ENCODE measurements at places on chromosomes 3 and 15. TPM values are rescaled to one million over a fixed set of nuclear protein-coding genes. Genes with fewer than 3 reads are reported as not detected.

DNA sequence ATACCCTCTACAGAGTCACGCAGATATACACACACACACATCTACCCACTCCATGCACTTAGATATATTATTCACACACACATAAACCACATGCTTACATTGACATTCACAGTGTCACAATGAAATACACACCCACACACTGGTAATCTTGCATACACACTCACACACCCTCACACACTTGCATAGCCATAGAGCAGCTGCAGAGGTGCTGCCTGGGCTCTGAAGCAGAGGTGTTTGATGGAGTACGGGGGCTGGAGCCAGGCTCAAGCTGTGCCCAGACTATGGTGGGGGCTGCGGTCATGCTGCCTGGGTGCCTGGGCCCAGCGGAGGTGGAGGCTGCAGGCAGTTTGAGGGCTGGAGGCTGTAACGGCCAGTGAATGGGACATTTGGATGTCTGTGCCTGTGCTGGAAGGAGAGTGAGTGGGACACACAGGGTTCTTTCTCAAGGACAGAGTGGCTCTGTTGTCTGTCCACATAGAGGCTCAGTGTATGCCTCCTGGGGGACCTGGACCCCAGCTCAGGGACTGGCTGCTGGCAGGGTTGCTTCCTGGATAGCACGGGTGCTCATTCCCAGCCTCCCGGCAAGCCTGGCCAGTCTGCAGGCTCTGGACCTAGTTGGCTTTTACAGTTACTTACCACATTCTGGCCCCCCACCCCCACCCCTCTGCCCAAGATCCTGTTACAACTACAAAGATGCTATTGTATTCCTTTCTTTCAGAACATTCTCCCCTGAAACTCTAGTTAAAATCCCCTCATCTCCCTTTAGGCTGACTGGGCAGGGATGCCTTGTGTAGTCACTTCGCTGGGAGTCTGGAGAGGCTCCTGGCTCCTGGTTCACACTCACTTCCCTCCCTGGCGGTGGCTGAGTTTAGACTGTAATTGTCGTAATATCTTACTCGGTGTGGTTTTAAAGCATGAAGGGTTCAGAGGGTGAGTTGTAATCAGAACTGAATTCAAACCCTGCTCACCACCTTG, 12.5 kb downstream of the GASK1A start:
- DNase-seq, result no peak
- H3K27me3 ChIP-seq, result no peaks in the 10 kb centered on the region
- H3K36me3 ChIP-seq, result no peaks in the 10 kb centered on the region
- no peak overlapping the region for H3K27ac ChIP-seq
- H3K4me1 ChIP-seq, result no peaks in the 10 kb centered on the region

DNA sequence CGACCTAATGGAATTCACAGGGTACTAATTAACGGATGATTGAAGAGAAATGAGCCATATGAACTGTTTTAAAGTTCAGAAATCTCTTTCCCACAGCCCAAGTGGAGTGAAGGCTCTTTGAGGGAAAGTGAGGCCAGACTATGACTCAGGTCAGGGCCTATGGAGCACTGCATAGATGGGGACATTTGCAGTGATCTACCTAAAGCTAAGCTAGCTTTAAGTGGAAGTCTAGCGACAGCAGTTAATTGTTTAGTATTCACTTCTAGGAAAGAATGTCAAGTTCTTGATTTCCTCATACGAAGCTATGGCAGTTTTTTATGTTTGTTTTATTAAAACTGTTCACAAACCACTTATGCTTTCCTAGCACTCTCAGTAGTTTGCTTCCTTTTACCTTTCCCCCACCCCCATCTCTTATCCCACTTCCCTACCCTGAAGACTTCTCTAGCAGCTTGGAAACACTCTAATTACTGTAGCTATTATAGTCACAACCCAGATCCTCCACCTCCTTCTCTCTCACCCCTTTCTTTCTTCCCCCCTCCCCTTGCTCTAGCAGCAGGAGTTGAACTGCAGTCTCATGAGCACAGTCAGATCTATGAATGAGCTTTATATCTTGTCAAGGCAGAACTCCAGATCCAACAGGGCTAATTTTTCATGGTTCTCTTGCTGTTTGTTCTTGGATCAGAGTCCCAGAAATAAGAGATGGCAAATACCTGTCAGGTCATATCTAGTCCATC, 6.2 kb downstream of the ZNF609 start:
- H3K4me3 ChIP-seq, result no peak overlapping the region
- H3K27me3 ChIP-seq, result no peaks in the 10 kb centered on the region

DNA sequence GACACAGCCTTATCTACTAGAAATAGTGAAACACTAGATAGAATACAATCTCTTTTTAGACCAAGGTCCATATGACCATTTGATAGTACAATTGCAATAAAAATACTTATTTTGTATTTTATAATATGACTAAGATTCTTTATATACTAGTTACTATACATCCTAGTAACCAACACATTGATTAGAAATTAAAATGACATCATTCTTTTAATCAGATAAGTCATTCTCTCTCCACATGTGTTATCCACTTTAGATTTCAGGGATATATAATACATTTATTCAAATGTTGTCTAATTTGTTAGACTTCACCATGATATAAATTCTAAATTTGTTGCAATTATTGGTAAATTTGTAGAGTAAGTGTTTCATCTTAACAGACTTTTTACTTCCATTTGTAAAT, 276.2 kb upstream of the DPH6 start:
- DNase-seq, result no peak
- no peaks in the 10 kb centered on the region for H3K36me3 ChIP-seq
- H3K27me3 ChIP-seq, result no peaks in the 10 kb centered on the region
- H3K4me3 ChIP-seq, result no peak overlapping the region
- H3K4me1 ChIP-seq, result no peaks in the 10 kb centered on the region

DNA sequence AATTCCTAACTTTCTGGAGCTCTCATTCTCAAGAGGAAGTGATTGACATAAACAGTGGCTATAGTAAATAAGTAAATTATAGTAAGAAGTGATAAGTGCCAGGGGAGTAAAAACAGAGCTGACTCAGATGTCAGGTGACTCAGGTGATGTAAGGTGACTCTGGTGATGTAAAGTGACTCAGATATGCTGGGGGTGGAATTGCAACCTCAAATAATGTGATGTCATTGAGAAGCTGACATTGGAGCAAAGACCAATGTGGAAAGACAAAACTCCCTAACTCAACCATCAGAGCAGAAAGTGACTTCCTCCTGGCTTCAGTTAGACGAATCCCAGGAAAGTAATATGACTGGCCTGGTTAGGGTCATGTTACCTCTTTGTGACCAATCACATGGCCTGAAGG, 144.2 kb upstream of the SNTN start:
- no peaks in the 10 kb centered on the region for H3K36me3 ChIP-seq
- no peak overlapping the region for H3K4me3 ChIP-seq
- no peak for DNase-seq
- no peak overlapping the region for H3K27ac ChIP-seq
- no peaks in the 10 kb centered on the region for H3K4me1 ChIP-seq

DNA sequence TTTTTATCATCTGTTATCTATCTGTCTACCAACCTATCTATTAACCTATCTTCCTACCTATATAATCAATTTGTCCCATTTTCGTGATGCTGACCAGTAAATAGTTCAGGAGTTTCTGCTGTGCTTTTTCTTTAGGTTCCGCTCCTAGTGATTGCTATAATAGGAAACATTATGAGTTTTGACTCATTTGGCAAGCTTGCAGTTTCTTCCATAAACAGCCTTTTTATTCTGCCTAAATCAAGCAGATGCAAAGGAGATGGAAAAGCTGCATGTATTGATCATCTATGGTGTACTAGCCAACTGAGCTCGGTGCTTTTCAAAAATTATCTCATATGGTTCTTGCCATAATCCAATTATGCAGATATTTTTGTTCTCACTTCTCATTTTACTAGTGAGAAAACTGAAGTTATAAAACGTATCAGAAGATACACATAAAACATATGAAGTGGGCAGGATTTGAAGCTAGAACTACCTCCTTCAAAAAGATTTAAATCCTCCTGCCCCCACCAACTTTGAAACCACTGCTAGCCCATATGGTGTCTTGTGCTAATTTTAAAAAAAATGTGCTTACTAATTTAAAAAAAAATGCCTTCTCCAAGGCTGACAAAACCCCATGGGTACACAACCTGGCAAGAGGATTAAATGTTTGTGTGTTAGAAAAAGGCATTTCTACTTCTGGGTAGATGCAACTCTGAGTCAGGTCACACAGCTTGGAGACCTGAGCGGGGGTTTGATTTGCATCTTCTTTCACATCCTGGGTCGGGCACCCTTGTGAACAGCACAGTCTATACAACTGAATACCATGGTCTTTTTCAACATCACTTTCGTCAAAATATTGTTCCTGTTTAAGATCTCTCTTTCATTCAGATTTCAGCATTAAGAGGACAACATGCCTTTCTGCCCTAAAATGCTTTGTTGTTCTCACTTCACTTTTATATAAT, 267.0 kb downstream of the CHL1 start:
- no peaks in the 10 kb centered on the region for H3K36me3 ChIP-seq
- no peaks in the 10 kb centered on the region for H3K4me1 ChIP-seq
- DNase-seq, result no peak
- no peaks in the 10 kb centered on the region for H3K27me3 ChIP-seq
- H3K4me3 ChIP-seq, result no peak overlapping the region
- H3K27ac ChIP-seq, result no peak overlapping the region

DNA sequence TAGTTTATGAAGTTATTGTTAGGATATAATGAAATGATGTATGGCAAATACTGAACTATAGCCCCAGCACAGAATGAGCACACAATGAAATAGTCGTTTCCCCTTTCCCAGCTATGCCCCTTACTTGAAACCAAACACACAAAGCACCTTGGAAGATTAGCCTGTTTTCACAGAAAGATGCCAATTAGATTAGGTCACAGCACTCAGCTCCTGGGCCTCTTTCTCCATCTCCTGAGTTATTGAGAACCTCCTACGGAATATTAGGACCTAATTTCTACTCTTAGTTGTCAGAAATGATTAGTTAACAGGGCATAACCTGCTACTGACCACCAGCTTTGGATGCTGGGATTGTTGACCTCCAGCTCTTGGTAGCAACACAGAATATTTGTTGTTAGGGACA, 269.4 kb upstream of the ROPN1 start:
- no peak for DNase-seq
- H3K36me3 ChIP-seq, result no peaks in the 10 kb centered on the region
- peak overlapping the region; percentile 48 for H3K27ac ChIP-seq
- H3K4me3 ChIP-seq, result no peak overlapping the region

DNA sequence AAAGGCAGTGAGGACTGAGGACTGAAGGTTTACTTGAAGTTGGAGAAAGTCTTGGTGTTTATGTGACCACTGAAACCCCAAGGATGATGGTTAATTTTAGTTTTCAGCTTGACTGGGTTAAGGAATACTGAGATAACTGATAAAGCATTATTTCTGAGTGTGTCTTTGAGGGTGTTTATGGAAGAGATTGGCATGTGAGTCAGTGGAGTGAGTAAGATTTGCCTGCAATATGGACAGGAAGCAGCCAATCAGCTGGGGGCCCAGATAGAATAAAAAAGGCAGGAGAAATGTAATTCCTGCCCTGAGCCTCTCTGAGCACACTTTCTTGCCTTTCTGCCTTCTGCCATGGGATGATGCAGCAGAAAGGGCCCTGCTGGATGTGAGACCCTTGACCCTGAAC, 92.4 kb downstream of the KBTBD8 start:
- H3K4me3 ChIP-seq, result no peak overlapping the region
- no peak for DNase-seq
- H3K36me3 ChIP-seq, result no peaks in the 10 kb centered on the region
- no peaks in the 10 kb centered on the region for H3K27me3 ChIP-seq

DNA sequence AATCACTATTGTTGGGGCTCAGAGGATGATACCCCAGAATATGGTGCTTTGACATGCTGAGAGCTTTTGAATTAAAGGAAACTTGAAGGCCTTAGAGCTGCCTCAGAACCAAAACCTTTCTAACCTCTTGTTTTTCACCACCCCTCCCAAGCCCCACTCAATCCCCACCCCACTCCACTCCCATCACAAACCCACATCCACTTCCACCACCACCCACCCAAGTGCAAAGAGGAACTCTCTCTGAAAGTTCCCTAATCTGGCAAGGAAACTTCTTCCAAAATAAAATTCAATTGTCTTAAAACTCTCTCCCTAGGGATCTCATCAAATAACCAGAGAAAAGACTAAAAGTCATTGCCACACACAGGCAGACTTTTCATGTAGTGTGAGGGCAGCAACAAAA, 301.2 kb upstream of the ARHGEF26 start:
- H3K27ac ChIP-seq, result no peak overlapping the region
- H3K27me3 ChIP-seq, result no peaks in the 10 kb centered on the region
- H3K36me3 ChIP-seq, result no peaks in the 10 kb centered on the region
- no peak for DNase-seq

DNA sequence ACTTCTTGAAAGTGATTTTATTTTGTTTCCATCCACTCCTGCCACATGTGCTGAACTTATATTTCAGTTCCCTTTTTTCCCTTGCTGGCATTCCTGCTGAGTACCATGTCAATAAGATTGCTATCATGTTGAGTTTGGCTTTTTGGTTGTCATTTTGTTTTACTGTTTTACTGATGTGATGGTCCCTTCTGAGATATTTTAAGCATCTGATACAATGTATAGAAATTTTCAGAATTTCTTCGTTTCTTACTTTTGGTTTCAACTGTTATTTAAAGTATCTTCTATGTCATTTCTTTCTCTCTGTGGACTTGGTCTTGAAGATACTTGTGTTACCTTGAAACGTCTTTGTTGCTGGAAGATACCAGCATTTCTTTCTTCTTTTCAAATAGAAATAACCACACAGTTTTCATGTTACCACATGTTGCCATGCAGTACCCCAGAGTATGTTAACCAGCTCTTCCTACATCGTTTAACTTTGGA, 14.1 kb downstream of the SIDT1 start:
- no peak overlapping the region for H3K27ac ChIP-seq
- no peaks in the 10 kb centered on the region for H3K4me1 ChIP-seq
- no peaks in the 10 kb centered on the region for H3K36me3 ChIP-seq
- no peak overlapping the region for H3K4me3 ChIP-seq
- H3K27me3 ChIP-seq, result no peaks in the 10 kb centered on the region

- no peaks in the 10 kb centered on the region for H3K4me1 ChIP-seq
- no peaks in the 10 kb centered on the region for H3K27me3 ChIP-seq
- H3K27ac ChIP-seq, result no peak overlapping the region
- H3K4me3 ChIP-seq, result no peak overlapping the region
Observed at GRCh38 chr15:40121911-40122638, 13.4 kb upstream of the BMF start.

- H3K36me3 ChIP-seq, result no peaks in the 10 kb centered on the region
- no peaks in the 10 kb centered on the region for H3K4me1 ChIP-seq
- DNase-seq, result no peak
- no peak overlapping the region for H3K27ac ChIP-seq
- no peak overlapping the region for H3K4me3 ChIP-seq
Observed at GRCh38 chr3:140167600-140168281, 232.8 kb downstream of the CLSTN2 start.

Gene LRTM1
- not detected for total RNA-seq

Gene ATP6V1A
- total RNA-seq, result 75.4 TPM

Gene TTC23
- total RNA-seq, result 33.4 TPM

Gene NMNAT3
- 16.5 TPM for total RNA-seq

Gene MORC1
- total RNA-seq, result not detected

Gene STARD5
- total RNA-seq, result 1.5 TPM

Gene IL16
- total RNA-seq, result 10.1 TPM

Gene SLC22A14
- not detected for total RNA-seq
